T-helper 2 cell treated with Interferon-gamma antibody and Interleukin-4, amounts not matched to agents 5 μg/mL and 100 μg/mL, for 36 hours (primary cell): ENCODE measurements at places on chromosomes 16 and 17.

DNA sequence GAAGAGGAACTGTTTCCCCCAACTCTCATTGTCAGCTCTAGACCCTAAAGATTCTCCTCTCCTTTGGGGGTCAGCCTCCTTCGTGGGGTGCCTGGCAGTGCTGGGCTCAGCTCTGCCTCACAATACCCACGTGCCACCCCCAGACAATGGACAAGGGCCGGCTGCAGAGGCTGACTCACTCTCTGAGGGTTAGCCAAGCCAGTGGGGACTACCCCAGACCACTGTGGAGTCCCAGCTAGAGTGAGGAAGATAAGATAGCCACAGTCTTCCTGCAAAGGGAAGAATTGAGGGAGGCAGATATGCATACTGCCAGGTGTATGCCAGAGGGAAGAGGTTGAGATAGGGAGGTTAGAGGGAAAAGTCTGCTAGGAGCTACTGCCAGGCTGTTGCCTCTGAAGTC, 13.5 kb upstream of the MTMR4 start:
- no peak for DNase-seq

DNA sequence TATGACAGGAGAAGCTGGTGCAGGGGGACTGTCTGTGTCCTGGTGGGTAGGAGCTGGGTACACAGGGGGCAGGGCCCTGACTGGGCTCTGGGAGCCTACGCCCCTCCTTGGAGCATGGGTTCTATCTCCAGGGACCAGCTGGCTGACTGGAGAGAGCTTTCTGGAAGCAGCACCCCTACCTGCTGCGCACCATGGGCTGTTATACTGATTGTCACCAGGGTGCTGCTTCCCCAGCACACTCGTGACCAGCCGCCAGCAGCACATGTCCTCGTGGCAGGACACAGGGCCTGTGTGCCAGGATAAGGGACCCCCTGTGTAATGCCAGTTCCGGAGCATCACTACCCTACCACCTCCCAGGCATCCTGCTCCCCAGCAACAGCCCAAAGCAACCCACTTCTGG, 106.0 kb downstream of the AMFR start:
- DNase-seq = no peak

GRCh38 chr17:47210779-47211178, 1.6 kb downstream of the MYL4 start:
- no peak for DNase-seq

- DNase-seq = no peak
These were observed 68.6 kb downstream of the ZZEF1 start for GRCh38 chr17:4073983-4074830.

GRCh38 chr16:75351183-75351582, 82.1 kb downstream of the CFDP1 start:
- no peak for DNase-seq

DNA sequence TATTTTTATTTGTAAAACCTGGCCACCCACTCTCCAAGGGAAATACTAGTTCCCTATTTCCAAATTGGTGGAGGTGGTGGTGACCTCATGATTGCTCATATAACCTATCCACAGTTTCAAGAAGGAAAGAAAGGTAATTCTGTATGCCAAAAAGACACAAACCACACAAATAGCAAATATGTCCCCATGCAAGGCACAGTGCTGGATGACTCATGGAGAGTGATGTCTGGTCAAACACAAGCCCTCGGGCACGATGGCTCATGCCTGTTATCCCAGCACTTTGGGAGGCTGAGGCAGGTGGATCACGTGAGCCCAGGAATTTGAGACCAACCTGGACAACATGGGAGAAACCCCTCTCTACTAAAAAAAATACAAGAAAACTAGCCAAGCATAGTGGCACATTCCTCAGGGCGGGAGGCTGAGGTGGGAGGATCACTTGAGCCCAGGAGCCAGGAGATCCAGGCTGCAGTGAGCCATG, 64.2 kb downstream of the GNA13 start:
- peak; percentile 51 for DNase-seq

- DNase-seq = no peak
These were observed 84.1 kb downstream of the RAB11FIP4 start for GRCh38 chr17:31475378-31476162.

DNA sequence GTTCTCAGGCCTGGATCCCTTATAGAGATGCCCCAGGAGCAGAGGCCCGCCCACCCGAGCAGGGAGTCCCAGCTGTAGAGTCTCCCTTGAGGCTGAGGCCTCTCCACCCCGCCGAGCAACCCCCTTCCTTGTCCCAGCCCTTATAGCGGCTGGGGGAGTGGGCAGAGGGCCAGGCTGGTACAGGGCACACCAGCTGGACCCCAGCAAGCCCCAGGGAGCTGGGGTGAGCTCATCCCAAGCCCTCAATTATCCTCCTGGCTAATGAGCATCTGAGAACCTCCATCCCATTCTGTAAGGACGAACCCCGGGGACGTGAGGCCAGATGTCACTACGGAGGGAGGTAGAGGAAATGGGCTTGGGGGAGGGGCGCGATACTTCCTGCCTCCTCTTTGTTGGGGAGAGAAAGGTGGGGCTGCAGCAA, 3.2 kb upstream of the SNN start:
- DNase-seq = no peak

GRCh38 chr17:66308856-66309255, 6.4 kb downstream of the PRKCA start:
- DNase-seq = no peak

GRCh38 chr16:11297492-11298142, 16.5 kb upstream of the PRM1 start:
- DNase-seq = peak; percentile 67

DNA sequence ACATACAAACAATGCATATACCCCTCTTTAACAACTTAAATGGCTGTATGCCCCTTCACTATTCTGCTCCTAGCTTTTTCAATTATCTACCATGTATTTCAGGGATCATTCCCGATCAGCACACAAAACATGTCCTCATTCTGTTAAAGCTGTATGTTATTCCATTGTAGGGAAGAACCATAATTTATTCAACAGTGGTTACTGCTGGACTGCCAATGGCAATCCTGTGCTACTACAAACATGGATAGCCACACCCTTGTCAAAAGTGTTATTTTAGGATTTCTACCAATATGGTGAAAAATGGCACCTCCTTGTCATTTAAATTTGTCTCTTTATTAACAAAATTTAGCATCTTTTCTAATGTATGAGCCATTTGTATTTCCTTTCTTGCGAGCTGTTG, 85.1 kb upstream of the BCAR1 start:
- no peak for DNase-seq

GRCh38 chr16:84976644-84977400, 34.5 kb downstream of the ZDHHC7 start:
- DNase-seq = no peak

GRCh38 chr16:2003827-2004641, 5.6 kb downstream of the ZNF598 start:
- DNase-seq = peak; percentile 84

GRCh38 chr17:71412803-71413202, 708.0 kb upstream of the SOX9 start:
- DNase-seq = no peak

DNA sequence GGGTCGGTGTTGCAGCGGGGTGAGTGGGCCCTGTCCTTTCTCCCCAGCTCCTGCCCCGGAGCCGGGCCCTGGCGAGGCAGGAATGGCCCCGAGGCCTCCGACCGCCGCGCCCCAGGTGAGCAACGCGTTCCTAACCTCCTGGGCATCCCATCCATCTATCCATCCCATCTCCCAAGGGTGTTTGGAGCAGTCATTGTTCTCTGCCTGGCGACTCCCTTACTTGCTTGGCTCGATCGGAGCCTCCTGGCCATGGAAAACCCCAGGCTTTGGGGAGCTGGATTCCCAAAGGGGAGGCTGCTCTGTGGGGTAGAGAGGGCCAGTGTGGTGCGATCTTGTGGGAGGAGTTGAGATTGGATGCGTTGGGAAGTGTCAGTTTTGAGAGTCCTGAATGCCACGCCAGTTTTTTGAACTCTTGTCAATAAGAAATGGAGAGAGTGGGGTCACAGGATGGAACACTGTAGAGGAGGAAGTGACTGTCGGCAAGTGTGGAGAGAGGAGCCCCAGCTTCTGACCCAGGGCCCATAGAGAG, 684 bp downstream of the ZFP90 start:
- DNase-seq = no peak

DNA sequence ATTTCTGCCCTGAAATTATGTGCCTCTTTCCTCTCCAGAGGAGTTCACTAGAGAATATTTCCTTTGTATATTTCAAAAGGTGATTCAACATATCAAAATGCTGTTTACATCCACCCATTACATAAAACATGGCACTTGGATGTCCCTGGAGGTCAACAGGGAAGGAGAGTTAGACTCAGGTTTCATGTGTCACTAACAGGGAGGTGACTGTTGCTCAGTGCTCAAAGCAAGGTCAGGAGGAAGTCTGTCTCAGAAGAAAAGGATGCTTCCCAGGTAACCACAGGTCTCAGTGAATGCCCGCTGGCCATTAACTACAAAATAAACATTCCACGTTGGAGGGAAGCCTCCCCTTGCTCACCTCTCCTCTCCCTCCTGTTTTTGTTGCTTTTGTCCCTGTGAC, 198.6 kb downstream of the AXIN2 start:
- DNase-seq = no peak

- DNase-seq = no peak
These were observed 144.1 kb downstream of the PARN start for GRCh38 chr16:14485811-14486519.

DNA sequence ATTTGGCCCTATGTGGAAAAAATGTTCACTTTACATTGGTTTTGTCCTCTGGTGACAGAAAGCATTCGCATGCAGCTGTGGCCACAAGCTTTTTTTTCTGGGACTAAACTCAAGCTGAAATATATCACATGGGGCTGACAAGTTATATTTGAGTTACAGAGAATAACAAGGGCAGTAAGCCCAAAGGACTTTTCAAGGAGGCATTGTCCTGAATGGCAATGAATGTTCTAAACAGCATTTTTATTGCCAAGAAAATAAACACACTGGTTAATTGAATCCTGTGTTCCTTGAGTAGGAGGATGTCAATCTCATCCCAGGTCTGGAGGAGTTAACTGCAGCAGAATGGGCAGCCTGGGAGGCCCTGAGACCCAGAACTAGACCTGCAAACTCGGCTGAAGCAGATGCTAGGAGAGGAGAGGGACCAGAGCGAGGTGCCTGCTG, 114.5 kb downstream of the COPRS start:
- no peak for DNase-seq

DNA sequence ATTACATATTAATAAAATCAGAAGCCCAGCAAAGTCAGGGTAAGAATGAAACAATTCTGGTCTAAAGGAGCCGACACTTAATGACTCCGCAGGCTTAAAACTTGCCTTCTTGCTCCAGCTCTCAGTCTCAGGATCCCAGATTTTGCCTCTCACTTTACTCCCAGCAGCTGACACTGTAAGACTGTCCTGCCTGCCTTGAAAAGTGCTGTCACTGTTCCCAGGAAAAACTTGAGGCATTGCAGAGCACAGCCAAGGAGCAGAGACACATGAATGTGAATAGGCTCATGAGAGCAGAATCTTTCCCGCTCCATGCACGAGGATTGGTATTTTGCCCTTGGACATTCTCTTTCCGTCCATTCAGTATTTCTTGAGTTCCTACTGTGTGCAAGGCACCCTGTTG, 457.6 kb upstream of the ZFHX3 start:
- DNase-seq = no peak

DNA sequence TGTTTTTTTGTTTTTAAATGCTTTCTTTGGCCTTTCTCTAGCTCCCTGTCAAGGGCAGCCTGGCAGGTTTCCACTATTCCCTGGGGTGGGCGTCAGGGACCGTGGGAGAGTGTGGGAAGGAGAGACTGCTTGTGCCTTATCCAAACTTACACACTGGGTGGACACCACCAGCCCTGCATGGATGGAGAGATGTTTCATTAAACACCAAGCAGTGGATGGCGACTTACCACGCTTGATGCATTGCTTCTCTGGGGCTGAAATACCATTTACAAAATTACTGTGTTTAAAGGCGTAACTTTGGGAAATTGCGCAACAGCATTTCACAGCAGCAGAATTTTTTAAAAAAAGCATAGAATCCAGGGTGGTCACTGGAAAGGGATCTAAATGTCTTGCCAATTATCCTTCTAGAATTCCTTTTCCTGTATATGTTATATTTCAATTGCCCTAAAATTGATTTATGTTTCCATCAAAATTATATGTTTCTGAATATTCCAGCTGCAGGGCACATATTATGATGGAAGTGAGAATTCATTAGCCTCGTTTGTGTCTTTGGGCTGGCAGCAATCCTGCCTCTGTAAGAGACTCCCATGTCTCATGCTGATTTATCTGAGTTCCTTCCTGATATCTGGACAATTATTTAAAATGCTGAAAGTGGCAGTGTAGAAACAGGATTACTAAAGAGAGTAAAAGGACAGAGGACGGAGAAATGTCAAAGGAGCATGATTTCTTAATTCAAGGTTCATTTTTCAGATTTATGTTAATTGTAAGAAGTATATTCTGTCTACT, 247.3 kb downstream of the GRIN2A start:
- no peak for DNase-seq

- DNase-seq = no peak
These were observed 71.3 kb downstream of the IRX5 start for GRCh38 chr16:55001931-55002330.

DNA sequence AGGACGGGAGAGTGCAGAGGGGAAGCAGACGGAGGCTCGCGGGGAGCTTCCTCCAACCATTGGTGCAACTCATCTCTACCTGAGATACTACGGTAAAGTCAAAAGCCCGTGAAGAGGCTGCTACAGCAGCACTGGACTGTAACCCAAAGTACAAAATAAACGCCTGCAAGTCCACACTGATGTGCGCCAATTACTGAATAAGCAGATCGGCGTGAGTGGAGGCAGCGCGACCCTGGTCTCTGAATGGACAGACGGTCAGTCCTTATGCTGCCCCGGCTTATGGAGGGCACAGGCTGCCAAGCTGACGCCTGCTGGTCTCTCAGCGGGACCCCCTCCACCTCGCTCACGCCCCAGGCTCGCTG, 58.5 kb downstream of the LMF1 start:
- no peak for DNase-seq

GRCh38 chr16:56888806-56889205, 23.8 kb downstream of the SLC12A3 start:
- DNase-seq = no peak

DNA sequence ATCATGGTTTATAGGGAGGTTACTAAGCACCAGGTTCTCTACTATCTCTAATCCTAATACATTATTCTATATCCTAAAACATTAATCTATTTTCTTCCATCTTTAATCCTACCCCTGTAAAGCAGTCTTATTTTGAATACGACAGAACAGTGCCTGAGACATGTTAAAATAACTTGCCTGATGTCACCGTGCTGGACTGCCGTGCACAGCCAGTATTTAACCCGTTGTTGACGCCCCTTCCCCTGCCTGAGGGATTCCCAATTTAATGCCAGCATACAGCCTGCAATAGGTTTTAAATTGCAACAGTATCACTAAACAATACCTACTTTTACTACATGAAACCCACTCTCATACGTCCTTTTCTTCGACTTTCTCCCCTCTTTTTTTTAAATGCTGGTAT, 133.3 kb downstream of the PARN start:
- no peak for DNase-seq

DNA sequence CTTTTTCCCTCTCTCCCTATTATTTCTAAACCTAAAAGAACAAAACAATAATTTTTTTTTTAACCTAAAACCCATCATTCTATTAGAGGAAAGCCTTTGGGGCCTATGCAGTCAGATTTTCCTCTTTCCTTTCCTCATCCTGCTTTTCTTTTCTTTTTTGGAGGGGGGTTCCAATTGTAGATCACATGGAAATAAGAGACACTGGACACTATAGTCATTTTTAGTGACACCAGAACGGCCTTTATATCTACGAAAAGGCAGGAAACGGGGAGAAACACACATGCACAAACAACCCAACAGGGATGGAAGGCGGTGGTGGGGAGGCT, 5.1 kb upstream of the ZFHX3 start:
- no peak for DNase-seq
